ENCODE measurements at places on chromosomes 5 and 9.

GRCh38 chr9:82490019-82490499, 501.5 kb downstream of the SPATA31D1 start:
- DNase-seq: no peak

DNA sequence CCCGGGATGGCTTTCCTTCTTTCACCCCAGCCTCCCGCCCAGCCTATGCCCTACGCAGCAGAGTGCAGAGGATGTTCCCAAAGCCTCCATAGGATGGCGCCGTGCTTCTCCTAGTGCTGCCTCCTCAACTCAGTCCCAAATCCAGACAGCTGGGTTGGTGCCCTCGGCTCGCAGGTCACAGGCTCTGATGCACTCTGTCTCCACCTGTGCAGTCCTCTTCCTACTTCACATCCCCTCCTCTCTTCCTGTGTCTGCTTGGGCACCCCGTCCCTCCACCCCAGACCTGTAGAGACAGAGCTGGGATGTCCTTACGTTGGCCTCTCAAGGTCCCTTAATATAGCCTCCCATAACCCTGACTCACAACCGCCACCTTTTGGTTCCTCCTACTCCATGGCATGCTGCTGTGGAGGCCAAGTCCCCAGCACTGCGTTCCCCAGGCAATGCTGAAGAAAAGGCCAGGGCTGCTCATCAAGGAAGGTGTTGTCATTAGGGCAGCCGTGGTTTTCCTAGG, 314.4 kb downstream of the GADD45G start:
- peak; percentile 8 for DNase-seq

GRCh38 chr9:8880060-8880459, 1080.5 kb upstream of the DMAC1 start:
- no peak for DNase-seq

DNA sequence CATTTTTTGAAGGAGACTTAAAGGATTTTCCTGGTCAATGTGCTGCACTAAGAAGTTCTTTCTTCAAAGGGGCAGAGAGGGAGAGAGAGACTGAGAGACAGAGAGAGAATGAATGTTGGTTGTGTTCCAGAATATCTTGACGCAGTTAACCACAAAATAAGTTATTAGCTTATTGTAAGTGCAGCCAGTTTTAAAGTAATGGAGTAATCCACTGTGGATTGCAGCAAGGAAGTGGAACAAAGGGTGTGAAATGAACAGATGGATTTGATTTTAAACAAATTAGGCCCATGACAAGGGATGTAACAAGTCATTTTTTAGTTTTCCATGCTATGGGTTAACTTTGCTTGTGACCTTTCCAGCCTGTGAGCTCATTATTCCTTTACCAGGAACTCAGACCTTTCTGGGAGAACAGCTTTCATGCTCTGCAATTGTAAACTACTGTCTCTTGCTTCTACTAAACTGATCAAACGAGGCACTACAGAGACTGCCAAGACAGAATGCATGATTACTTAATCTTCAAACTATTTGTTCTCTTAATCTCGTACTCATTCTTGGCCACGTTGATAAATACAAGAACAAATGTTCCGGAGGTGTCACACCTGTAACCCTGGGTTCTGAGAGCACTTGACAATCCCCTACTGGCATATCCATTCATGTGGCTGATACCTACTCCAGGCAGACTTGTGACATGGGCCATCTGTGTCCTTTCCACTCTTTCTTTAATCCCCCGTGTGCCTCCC, 131.1 kb downstream of the TLE1 start:
- no peak for DNase-seq

DNA sequence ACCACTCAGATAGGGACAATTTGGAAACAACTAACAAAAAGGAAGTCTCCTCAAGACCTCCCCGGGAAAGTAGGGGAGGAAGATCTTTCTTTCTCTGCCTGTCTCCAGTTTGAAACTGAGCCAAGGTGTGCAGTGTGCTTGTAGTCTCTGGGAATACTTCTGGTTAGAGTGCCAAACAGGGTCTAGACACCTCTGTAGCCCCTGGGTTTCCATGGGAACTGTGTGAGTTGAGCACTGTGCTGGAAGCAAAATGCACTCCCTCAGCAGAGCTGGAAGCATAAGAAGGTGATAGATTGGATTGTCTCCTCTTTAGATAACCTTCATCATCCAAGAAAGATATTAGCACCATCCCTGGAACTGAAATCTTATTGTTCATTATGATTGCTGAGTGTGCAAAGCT, 129.2 kb upstream of the TNPO1 start:
- DNase-seq: no peak

GRCh38 chr5:69468631-69469030, 24.0 kb upstream of the OCLN start:
- no peak for DNase-seq

- DNase-seq: no peak
Measured at GRCh38 chr9:33232815-33233214, 7.2 kb upstream of the SPINK4 start.

GRCh38 chr5:61162010-61162831, at the start of gene SMIM15:
SMIM15 (minus strand) TSS chr5:61162468; CDS start chr5:61160171, 2,297 bp downstream.
- DNase-seq: peak; percentile 68

- DNase-seq: no peak
Measured at GRCh38 chr9:98231770-98232478, 23.5 kb downstream of the TBC1D2 start.

GRCh38 chr5:74632947-74633356, 7.6 kb downstream of the ENC1 start:
- DNase-seq: no peak

DNA sequence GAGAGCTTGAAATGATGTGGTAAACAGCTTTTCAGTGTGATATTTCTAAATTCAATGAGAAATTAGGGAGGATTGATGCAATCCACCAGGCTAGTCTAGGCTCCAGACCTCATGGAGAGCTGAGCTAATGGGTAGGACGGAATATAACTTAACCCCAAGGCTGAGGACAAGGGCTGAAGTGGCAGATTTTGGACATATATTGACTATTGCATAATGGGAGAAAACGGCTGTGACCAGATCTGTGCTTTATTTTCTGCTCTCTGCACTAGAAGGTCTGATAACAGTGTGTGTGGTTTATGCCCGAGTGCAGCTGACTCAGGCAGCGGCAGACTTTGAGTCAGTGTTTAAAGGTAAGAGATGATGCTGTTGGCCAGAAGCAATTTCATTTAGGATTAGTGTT, 70.6 kb downstream of the ACTBL2 start:
- no peak for DNase-seq

GRCh38 chr5:173228639-173229381, 6.2 kb downstream of the NKX2-5 start:
- DNase-seq: no peak

GRCh38 chr5:138273834-138274188, 610 bp downstream of the GFRA3 start:
- no peak for DNase-seq

DNA sequence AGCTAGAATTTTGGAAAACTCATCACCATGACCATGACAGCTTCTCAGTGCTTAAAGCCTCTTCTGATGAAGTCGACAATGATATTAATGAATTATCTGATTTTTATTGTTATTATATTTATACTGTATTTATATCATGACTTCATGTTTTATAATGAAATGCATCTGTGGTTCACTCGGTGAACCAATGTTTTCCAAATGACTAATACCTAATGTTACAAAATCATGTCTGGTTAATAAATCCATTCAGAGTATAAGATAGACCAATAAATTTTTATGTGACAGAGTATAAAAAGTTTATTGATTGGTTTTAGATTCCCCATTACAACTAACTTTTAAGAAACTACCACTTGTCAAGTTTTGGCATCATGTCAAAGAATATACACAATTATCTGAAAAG, 416.5 kb downstream of the MLLT3 start:
- DNase-seq: no peak

GRCh38 chr5:56838409-56839039, 23.2 kb downstream of the MAP3K1 start:
- DNase-seq: no peak

- DNase-seq: no peak
Measured at GRCh38 chr5:168153263-168153875, 138.1 kb upstream of the WWC1 start.

GRCh38 chr9:80085668-80086067, 513.9 kb downstream of the TLE4 start:
- DNase-seq: no peak

DNA sequence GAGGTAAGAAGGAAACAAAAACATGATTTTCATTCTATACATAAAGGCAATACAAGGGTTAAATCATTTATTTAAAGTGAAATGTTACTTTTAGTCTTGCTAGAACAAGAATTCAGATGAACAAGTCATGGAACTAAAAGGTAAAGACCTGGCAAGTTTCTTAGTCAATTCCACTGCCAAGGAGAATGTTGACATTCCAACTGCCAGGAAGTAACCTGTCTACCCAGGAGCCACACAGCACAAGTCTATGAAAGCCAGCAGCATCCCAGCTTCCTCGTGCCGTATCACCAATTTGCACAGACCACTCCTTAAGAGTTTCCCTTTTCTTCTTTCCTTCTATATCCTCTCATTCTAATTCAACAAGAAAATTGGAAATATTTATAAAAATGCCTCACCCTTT, 79.9 kb downstream of the SETX start:
- DNase-seq: no peak

- no peak for DNase-seq
Measured at GRCh38 chr9:5566054-5566618, 55.8 kb downstream of the PDCD1LG2 start.

DNA sequence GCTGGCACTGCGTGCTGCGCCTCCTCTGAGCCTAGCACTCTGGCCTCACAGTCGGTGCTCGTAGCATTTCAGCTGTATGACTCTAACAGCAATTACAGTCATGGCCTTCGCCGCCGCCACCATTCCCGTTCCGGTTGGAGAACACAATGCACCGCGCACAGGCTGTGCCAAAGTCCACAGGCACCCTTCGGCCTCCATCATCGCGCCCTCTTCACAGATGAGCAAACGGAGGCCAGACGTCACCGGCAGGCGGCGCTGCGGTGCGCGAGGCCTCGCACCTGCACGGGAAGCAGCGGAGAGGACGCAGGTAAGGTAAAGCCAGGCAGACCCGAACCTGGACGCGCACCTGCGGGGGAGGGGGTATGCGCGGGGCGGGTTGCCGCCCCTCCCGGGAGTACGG, 128.9 kb downstream of the BARX1 start:
- DNase-seq: peak; percentile 46

- DNase-seq: no peak
Measured at GRCh38 chr5:148910216-148910615, 83.8 kb downstream of the ADRB2 start.

DNA sequence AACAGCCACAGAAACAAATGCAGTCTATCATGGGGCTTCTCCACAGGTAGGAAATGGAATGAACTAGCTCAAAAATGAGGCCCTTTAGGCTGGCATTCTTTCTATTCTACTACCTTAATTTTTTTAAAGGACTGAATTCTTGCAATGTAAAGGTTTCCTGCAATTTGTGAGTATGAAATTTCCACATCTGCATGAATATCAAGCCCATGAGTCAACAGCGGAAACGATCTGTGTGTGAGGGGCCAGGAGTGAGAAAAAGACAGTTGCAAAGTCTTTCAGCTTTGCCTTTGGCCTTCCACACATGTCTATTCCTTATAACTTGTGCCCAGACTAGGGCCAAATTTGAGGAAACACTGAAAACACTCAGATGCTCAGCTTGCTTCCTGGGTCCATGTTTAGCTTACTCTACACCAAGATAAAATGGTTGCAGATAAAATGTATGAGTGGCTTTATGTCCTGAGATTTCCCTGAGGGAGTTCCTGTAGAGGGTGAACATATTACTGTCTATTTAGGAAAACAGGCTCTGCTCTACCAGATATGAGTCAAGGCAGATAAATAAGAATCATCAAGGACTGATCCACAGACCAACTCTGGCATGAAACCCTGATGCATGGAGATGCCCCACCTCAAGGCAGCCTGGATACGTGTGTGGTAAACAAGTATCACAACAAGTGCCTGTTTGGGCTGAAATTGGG, 46.5 kb downstream of the RETREG1 start:
- DNase-seq: no peak

GRCh38 chr5:177489119-177489716, 8.2 kb downstream of the PDLIM7 start:
- no peak for DNase-seq

DNA sequence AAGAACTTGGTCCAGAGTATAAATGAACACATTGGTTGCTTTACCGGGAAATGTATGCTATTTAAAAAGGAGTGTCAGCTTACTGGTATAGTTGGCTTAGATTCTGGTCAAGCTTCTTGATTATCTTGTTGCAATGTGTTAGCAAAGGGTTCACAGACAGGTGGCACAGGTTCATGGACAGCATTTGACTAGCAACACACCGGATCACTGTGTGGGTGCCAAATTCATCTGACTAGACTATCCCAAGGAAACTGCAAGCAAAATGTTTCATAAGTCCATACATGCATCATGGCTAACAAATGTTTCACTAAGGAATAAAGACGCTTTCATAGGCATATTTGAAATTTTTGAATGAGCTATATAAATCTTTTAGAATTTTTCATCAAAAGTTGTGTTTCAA, 274.1 kb downstream of the PLK2 start:
- DNase-seq: no peak

DNA sequence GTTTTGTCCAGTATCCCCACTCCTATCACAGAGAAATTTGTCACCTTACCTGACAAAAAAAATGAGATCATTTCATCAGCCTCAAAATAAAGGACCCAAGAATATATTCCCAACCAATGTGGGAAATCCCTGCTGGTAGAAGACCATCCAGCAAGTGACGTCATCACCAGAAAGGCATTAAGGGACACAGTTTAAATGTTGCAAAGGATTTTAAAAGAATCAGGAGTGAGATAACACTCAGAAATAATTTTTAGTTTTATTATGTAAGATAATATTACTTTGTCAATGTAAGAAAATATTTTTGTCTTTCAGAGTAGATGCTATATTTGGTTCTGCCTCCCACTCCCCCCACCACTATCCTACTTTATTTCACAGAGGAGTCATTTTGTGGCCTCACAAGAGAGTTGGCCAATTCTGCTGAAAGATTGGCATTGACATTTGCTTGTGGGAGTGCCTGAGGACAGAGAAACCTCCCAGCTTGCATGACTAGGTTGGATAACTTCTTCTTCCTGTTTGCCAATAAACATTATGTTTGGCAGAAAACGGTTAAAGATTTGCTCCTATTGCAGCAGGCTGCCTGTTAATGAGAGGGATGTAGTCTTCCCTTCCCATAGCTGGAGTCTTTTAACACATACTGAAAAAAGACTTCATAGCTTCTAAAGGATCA, 288.6 kb upstream of the DAB2 start:
- DNase-seq: no peak

DNA sequence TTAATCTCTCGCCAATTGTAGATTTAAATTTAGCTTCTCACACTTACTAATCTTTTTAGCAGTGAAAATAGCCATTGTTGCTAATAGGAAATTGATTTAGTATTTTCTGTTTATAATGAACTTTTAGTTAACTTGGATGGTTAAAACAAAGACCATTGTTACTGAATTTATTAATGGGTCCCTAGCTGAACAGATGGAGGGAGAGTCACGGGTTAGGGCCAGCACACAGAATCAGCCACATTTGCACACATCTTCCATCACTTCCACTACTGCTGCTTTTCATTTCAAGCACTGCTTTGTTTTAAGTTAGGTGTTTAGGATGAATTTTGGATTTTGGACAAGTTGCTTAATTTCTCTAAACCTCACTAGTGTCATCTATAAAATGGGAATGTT, 125.9 kb upstream of the ADAMTSL1 start:
- DNase-seq: no peak

- no peak for DNase-seq
Measured at GRCh38 chr5:74626386-74627222, 13.9 kb downstream of the ENC1 start.

Measured in activated CD4-positive, alpha-beta T cell treated with anti-CD3 and anti-CD28 coated beads, Interleukin-2, amount 50 U/mL, for 1 hour (primary cell).